ENCODE measurements at places on chromosomes 16 and 17. TPM values are rescaled to one million over a fixed set of nuclear protein-coding genes. Genes with fewer than 3 reads are reported as not detected.

- H3K27ac ChIP-seq: no peak overlapping the region
- H3K4me1 ChIP-seq: no peaks in the 10 kb centered on the region
- H3K27me3 ChIP-seq: peaks cover 2% of the 10 kb centered on the region
- H3K36me3 ChIP-seq: no peaks in the 10 kb centered on the region
- H3K4me3 ChIP-seq: no peak overlapping the region
Measured at GRCh38 chr16:87248714-87249113, 68.5 kb downstream of the C16orf95 start.

DNA sequence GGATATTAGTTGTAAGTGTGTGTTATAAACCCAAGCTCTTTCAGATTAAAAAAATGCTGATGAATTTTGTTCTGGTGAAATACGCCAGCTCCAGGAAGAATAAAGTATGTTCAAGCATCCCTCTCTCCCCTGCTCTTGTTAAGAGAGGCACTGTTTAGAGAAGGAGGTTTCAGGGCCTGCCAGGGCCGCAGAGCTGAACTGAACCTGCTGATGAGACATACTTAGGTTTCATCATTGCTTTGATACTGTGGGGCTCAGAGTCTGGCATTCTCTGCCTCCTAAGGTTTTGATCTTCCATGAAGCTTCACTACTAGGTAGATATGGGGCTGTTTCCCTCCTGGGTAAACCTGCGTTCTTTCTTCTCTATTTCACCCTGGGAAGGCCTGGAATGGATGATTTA, 175.3 kb upstream of the FAM20A start:
- no peak overlapping the region for H3K4me3 ChIP-seq
- no peaks in the 10 kb centered on the region for H3K27me3 ChIP-seq
- H3K36me3 ChIP-seq: no peaks in the 10 kb centered on the region
- H3K4me1 ChIP-seq: peaks cover 37% of the 10 kb centered on the region
- no peak for DNase-seq

DNA sequence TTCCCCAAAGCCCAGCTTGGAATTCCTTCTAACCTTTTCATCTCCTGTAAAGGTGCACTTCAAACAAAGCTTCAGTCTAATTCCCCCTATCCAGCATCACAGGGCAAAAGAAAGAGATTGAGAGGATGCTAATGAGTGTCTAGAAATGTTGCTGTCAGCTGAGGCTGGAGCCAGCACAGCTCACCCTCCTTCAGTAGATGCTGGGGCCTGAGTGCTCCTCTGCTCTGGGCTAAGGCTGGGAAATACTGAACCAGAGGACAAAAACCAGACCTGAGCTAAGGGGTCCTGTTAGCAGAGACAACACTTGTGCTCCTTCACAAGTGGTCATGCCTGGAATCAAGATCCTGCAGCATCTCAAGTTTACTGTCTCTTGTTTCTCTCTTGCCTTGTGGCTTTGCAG, 85.0 kb downstream of the CHD9NB start:
- H3K4me3 ChIP-seq: no peak overlapping the region
- DNase-seq: no peak
- H3K27ac ChIP-seq: no peak overlapping the region
- H3K36me3 ChIP-seq: no peaks in the 10 kb centered on the region
- H3K4me1 ChIP-seq: no peaks in the 10 kb centered on the region
- no peaks in the 10 kb centered on the region for H3K27me3 ChIP-seq

Gene TMEM100
- 24.3 TPM for total RNA-seq

Gene TMEM101
- total RNA-seq: 36.6 TPM

All from tibial nerve (tissue), 4 donors.